ENCODE measurements at places on chromosomes 12 and 14. TPM values are rescaled to one million over a fixed set of nuclear protein-coding genes. Genes with fewer than 3 reads are reported as not detected.

ACSM4 gene
- polyA plus RNA-seq = 0.04 TPM

TEX22 gene
- 1.6 TPM for polyA plus RNA-seq

GARIN6 gene
- polyA plus RNA-seq = not detected

LRRIQ1 gene
- polyA plus RNA-seq = 44.1 TPM

GLI1 gene
- polyA plus RNA-seq = 18.6 TPM

TMTC2 gene
- polyA plus RNA-seq = 37.7 TPM

All from right renal pelvis (tissue), 4 donors.